ENCODE measurements at places on chromosomes 4 and X. TPM values are rescaled to one million over a fixed set of nuclear protein-coding genes. Genes with fewer than 3 reads are reported as not detected.

Gene VEGFC
- total RNA-seq, result 3.1 TPM

Gene SYTL4
- total RNA-seq, result 4.5 TPM

Gene MAGEA4
- not detected for total RNA-seq

Gene FHDC1
- 54.5 TPM for total RNA-seq

Gene BCORL1
- 53.7 TPM for total RNA-seq

Gene TNIP3
- not detected for total RNA-seq

Gene SLC6A14
- not detected for total RNA-seq

Gene SNCA
- total RNA-seq, result 29.6 TPM

Gene SYN1
- total RNA-seq, result 4.5 TPM

Gene ITGB1BP2
- total RNA-seq, result 7.1 TPM

Gene PAGE2B
- total RNA-seq, result not detected

Gene DCX
- total RNA-seq, result 80.8 TPM

Gene IRS4
- total RNA-seq, result 0.36 TPM

Gene HSD17B13
- total RNA-seq, result not detected

Gene OPHN1
- total RNA-seq, result 9.4 TPM

Gene CENPE
- total RNA-seq, result 59.7 TPM
